ENCODE measurements at places on chromosomes 16 and 17. TPM values are rescaled to one million over a fixed set of nuclear protein-coding genes. Genes with fewer than 3 reads are reported as not detected.

- DNase-seq: no peak
Measured at GRCh38 chr17:67316781-67317180, 49.6 kb downstream of the PSMD12 start.

GRCh38 chr17:43360739-43361505 lies 37.9 kb upstream of the ARL4D start:
- peak; percentile 98 for DNase-seq

The MEIOC gene
- total RNA-seq: not detected

The ABCA9 gene
- total RNA-seq: 11.1 TPM

The RNF213 gene
- 48.2 TPM for total RNA-seq

The MPP3 gene
- total RNA-seq: 10.5 TPM

The MYH13 gene
- not detected for total RNA-seq

The MYH2 gene
- total RNA-seq: not detected
